ENCODE measurements at places on chromosomes 5 and 9.

- DNase-seq = peak; percentile 43
Observed at GRCh38 chr9:81002242-81002641, 687.1 kb downstream of the TLE1 start.

- no peak for DNase-seq
Observed at GRCh38 chr5:127848098-127848497, 144.9 kb downstream of the CCDC192 start.

- no peak for DNase-seq
Observed at GRCh38 chr5:54178991-54179390, 131.4 kb downstream of the ARL15 start.

DNA sequence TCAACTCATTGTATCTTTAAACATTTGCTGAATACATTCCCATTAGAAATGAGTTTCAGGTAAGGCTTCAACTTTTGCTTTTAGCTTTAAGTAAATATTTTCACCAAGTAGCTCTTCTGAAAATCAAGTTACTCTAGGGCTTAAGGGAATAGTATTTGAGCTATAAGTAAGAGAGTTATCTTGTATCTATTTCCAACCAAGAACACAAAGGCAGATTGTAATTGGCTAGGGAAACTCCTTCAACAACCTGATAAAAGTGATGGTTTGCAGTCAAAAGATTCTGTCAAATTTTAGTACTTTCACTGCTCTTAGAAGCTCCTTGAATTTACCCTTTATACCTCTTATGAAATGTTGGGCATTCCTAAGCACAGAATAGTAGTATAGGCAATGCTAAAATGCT, 13.0 kb downstream of the ELL2 start:
- DNase-seq = no peak

DNA sequence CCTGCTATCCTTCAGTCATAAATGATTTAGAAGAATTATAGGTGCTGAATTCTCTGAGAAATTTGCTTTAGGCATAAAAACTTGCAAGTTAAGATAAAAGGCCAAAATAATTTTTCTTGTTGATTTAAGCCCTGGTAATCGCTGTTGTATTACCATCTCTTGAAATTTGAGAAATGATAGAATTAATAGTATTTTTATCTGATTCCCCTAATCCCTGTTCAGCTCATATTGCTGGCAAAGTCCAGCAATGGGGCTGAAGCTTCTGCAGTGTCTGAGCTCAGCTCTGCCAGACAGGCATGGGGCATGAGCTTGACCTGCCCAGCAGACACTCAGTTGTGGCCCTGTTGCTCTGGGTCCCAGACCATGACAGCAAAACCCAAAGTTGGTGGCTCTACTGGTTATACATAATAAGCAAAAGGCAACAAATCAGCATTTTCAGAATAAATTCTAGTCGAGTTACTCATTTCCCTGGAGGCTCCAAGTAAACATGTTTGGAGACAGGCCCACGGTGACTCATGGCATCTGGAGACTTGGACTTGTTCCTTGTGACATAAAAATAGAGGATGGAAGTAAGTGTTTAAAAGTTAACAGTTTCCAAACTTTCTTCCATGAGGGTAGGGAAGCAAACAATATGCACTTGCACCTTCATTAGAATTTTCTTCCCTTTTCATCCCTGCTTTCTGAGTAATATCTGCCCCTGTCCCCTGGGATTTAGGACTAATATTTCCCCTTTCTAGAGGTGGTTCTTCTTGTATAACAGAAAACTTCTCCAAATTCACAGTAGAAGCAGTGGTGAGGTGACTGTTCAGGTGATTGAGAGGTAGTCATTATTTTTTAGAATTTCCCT, 60.2 kb upstream of the SLC2A8 start:
- peak; percentile 90 for DNase-seq

- DNase-seq = no peak
Observed at GRCh38 chr5:119358530-119358900, 2.7 kb downstream of the TNFAIP8 start.

- no peak for DNase-seq
Observed at GRCh38 chr5:54469622-54470021, 14.1 kb downstream of the HSPB3 start.

DNA sequence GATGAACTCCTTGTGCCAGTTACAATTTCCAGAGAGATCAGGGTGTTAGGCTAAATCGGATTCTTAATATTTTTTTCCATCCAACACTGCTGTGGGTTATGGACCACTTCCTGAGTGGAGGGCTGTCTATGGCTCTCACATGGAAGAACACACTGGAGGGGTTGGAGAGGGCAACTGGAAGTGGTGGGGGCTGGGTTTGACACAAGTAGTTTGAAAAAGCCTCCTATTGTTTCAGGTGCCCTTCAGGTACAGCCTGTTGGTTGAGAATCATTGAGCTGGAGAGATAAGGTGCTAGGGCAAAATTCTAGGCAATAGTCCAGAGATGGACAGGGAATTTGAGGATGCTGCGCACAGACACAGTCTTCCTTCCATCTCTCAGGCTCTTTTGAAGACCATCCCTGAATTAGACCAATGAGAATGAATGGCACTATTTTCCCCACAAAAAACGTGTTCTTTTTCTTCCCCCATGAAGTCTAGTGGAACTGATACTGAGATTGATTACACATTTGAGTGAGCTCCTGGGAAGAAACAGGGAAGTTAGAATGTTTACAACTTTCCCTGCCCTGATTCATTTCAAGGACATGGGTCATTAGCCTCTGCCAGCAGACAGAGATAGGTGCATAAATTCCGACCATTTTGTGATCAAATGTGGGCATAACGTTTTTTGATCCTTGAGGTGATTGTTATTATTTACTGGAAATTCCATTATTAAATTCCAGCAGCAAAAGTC, 87.7 kb downstream of the ACER2 start:
- no peak for DNase-seq

- DNase-seq = no peak
Observed at GRCh38 chr9:76194896-76195295, 199.3 kb downstream of the RFK start.

- no peak for DNase-seq
Observed at GRCh38 chr5:115184770-115185169, 15.1 kb upstream of the TRIM36 start.

- DNase-seq = no peak
Observed at GRCh38 chr5:134048864-134049263, 44.1 kb upstream of the VDAC1 start.

- peak; percentile 32 for DNase-seq
Observed at GRCh38 chr9:121765021-121765950, 113.9 kb downstream of the DAB2IP start.

DNA sequence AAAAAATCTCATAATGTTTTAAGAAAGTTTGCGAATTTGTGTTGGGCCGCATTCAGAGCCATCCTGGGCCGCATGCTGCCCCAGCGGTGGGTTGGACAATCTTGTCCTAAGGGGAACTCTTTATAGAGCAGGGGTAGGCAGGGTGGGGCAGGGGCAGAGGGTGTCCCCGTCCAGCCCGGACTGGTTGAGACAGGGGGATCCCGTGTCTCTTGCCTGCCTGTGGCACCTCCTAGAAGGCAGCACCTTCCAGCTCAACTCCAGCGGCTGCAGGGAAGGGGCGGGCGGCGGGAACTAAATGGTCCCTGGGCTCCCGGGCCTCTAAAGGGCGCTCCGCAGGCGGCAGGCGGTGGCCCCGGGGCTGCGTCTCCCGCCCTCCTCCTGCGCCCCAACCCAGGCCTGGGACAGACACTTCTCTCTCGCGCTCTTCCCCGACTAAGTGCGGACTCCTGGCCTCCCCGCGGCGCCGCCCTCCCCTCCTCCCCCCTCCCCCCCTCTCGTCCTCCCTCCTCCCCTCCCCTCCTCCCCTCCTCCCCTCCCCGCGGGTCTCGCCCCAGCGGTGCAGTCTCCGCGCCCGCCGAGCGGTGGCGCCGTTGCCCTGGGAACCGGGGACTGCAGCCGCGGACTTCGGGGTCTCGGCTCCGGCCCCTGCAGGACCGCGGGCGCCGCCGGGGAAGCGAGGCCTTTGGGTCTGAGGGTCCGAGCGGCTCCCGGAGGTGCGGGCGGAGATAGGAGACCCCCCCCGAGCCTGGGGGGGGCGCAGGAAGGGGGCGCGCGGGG, 132.6 kb downstream of the MRPL36 start:
- DNase-seq = peak; percentile 87

- DNase-seq = peak; percentile 11
Observed at GRCh38 chr5:171369898-171370297, 17.8 kb upstream of the NPM1 start.

GRCh38 chr5:158758675-158759074, 341.0 kb downstream of the EBF1 start:
- no peak for DNase-seq

GRCh38 chr9:125360601-125361000, 99.0 kb downstream of the GAPVD1 start:
- DNase-seq = no peak

DNA sequence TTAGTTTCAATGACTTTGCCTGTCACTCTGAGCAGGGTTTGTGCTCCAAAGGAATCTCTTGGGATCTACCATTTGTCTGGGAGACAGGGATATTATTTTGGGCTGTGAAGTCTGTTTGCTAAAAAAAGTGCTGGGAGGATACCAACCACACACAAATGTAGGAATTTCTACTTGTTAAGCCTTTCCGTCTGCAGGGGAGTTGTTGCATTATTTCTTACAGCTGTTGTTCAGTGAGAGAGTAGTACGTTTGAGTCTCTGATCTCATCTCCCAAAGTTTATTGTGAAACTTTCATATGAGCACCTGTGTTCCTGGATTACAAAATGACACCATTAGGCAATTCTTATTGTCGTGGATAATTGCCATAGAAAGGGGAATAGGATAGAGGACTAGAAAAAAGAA, 78.3 kb upstream of the SEMA6A start:
- DNase-seq = peak; percentile 9

DNA sequence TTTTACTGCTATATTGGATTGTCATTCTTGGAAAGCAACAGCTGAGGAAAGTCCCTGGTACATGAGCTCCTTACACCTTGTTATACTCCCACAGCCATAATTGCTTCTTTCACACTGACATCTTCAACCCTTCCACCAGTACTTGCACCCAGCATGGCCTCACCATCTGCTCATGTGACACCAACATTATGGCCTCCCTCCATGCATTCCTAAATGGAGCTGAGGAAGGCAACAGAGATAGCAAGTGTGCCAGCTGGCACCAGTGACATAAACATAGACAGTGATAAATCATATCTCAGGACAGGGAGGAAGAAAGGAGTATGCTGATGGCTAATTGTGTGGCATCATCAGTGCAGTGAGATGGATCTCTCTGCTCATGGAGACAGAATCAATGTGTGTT, 119.5 kb downstream of the BAAT start:
- no peak for DNase-seq

DNA sequence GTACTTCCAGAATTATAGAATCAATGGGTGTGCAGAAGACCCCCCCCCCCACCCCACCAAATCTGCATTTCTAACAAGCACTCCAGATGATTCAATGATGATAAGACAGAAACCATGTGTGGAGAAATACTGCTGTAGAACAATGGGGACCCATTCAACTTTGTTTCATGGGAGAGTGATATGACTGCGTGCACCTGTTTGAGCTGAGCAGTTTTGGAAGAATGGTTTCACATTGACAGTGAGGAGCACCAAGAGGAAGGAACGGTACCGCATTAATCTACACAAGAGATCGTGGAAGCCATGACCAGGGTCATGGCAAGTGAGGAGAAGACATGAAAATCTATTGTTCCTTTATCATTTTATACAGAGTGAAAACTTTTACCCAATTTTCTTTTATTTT, 202.7 kb downstream of the CD180 start:
- DNase-seq = no peak

- no peak for DNase-seq
Observed at GRCh38 chr5:14059810-14060209, 83.3 kb upstream of the TRIO start.

- no peak for DNase-seq
Observed at GRCh38 chr5:142966121-142966420, 195.9 kb downstream of the ARHGAP26 start.

DNA sequence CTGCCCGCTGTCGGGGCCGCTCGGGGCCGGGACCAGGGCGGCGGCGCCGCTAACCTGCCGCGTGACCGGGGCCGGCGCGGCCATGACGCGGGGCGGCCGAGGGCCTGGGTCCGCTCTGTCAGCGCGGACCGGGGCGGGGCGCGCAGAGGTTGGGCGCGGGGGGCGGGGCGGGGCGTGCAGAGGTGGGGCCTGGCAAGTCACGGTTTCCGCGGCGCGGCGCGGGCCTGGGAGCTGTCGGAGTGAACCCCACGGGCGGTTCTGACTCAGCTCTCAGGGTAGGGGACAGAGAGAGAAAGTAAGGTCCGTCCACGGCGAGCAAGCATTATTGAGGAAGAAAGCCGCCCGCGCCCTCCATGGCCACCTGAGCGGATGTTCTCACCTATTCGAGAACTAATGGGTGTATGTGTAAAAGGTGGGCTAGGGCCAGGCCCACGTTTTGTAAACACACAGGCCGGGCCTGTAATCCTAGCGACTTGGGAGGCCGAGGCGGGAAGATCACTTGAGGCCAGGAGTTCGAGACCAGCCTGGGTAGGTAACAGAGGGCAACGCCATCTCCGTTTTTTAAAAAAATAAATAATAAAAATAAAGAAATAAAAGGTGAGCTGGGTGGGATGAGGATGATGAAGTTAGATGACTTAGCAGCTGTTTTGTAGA, at the start of gene PRXL2C:
PRXL2C (minus strand) TSS at position 120 of the 654 bp plus-strand sequence; CDS start at position 84, 36 bp downstream.
- peak; percentile 64 for DNase-seq

DNA sequence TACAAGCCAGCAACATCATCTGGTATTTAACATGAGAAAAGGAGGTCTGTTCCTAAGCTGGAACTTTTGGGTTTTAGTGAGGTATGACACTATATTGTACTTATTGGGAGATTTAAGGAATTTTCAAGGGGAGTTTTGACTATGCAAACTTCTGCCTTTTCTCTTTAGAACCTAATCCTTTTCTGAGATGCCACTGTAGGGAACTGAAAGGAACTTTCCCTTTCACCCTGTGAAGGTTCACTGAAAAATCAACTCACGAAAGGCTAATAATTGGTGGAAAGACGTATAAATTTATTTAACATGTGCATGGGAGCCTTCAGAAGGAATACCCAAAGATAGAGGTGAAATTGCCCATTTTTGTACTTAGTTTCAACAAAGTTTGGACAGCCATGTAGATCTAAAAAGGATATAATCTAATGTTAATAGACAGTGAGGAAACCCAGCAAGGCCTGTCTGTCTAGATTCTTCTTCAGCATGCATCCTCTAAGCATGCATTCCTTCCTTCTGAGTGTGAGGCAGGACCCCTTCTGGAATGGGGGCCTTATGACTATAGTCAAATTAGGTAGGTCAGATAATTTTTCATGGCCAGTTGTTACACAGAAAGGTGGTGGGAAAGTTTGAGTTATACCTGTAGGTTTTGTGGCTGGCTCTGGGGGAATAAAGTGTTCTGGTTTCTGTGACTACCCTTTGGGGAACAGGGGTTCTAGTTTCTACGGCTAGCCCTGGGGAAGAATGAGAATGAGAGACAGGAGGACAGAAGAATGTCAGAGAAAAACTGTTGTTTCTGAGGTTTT, 200.3 kb downstream of the C9orf152 start:
- no peak for DNase-seq

DNA sequence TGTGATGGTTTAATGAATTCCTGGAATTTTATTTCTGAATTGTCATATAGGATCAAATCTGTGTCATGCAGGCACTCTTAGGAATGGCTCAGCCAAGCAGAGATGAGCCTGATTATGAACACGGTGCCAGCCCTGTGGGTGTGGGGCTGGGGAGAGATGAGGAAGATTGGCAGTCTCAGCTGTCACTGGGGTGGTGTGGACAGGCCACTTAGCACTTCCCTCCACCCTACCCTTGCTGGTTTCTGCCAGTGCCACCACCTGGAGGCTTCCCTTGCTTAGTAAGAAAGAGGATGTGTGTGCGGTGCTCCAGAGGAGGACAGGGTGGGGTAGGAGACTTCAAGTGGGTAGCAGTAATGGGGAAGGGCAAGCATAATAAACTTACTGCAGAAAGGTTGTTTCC, 226.6 kb downstream of the CD180 start:
- no peak for DNase-seq

Data from kidney (tissue), 22 donors.